ENCODE measurements at places on chromosomes 12 and 14. TPM values are rescaled to one million over a fixed set of nuclear protein-coding genes. Genes with fewer than 3 reads are reported as not detected.

GRCh38 chr14:67820428-67820971 lies 921 bp downstream of the RAD51B start:
- no peaks in the 10 kb centered on the region for H3K36me3 ChIP-seq
- H3K4me1 ChIP-seq, result peaks cover 6% of the 10 kb centered on the region

- H3K36me3 ChIP-seq, result no peaks in the 10 kb centered on the region
- DNase-seq, result peak; percentile 94
- H3K4me3 ChIP-seq, result no peak overlapping the region
- peaks cover 47% of the 10 kb centered on the region for H3K4me1 ChIP-seq
- H3K27ac ChIP-seq, result peak overlapping the region; percentile 34
These were observed 3.6 kb downstream of the LRRC74A start for GRCh38 chr14:76829650-76830421.

DNA sequence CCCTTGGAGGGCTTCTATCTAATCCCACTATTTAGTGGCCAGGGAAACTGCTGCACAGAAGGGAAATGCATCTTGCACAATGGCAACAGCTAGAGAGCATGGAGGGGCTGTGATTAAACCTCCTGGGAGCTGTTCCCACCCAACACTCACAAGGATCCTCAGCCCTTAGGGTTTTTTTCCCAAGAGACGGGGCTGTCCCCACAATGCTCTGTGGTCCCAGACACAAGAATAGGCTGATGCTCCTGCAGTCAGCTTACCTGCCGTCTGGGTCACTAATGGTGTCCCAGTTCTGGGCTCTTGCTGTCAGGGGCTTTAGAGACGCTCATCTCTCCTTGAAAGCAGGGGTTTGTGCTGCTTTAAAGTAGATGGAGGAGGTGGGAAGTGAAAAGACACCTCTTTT lies 4.6 kb downstream of the SERPINA1 start:
- DNase-seq, result no peak
- H3K27ac ChIP-seq, result no peak overlapping the region
- H3K27me3 ChIP-seq, result peaks cover 9% of the 10 kb centered on the region
- H3K36me3 ChIP-seq, result no peaks in the 10 kb centered on the region
- H3K4me1 ChIP-seq, result no peaks in the 10 kb centered on the region

- DNase-seq, result no peak
- H3K4me1 ChIP-seq, result no peaks in the 10 kb centered on the region
- no peaks in the 10 kb centered on the region for H3K36me3 ChIP-seq
These were observed 118.0 kb upstream of the G2E3 start for GRCh38 chr14:30440961-30441360.

The LTB4R gene
- total RNA-seq, result 3.8 TPM

The CNOT2 gene
- 108 TPM for total RNA-seq

The SLC25A21 gene
- total RNA-seq, result 1.0 TPM
